ENCODE measurements at places on chromosomes 16 and 17.
A peak's percentile ranks its signal among the peaks of the same experiment; 100 is the strongest.

DNA sequence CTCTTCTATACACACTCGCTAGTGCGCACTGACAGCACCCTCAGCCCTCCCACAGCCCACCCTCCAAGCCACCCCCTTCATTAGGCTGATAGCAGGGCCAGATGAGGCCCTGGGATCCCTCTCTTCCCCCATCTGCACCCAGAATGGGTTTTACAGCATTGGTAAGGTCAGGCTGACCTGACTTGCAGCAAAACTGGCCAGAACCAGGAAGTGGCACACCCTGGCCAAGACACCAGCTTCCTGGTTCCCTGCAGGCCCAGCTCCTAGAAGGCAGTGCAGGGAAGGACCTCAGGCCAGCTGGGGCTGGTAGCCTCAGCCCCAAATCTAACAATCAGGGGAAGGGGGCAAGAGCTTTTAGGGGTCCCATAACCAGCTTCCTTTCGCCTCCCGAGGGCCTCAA is 50.0 kb upstream of the MRPS23 start:
- DNase-seq, result no peak

- no peak for DNase-seq
Observed at GRCh38 chr16:12265108-12265507, 288.6 kb downstream of the SNX29 start.

DNA sequence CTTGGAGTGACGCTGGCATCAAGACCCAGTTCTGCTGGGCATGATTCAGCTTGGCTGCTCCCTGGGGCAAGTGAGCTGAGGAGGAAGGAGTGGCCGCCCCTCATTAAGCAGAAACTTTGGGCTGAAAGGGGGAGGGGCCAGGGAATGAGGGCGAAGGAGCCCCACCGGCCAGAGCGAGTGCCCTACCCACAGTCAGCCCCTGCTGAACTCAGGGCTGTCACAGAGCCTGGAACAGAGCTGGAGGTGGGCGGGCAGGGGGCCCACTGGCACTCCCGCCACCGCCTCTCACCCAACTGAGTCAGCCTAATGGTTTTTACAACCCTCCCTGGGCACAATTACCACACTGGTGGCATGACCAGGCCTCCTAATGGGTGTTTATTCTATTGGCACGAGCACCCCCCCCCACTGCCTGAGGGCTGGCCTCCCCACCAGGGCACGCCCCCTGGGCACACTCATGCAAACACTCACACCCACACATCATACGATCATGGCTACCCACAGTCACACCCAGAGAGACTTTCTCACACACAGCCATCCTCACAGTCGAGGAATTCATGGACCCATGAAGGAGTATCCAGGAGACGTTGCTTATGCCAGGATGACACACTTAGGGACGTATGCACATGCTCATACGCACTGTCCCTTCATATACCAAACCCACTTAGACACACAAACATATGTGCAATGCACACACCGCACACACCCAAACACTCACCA is 19.2 kb downstream of the UNC119 start:
- peak; percentile 45 for DNase-seq

DNA sequence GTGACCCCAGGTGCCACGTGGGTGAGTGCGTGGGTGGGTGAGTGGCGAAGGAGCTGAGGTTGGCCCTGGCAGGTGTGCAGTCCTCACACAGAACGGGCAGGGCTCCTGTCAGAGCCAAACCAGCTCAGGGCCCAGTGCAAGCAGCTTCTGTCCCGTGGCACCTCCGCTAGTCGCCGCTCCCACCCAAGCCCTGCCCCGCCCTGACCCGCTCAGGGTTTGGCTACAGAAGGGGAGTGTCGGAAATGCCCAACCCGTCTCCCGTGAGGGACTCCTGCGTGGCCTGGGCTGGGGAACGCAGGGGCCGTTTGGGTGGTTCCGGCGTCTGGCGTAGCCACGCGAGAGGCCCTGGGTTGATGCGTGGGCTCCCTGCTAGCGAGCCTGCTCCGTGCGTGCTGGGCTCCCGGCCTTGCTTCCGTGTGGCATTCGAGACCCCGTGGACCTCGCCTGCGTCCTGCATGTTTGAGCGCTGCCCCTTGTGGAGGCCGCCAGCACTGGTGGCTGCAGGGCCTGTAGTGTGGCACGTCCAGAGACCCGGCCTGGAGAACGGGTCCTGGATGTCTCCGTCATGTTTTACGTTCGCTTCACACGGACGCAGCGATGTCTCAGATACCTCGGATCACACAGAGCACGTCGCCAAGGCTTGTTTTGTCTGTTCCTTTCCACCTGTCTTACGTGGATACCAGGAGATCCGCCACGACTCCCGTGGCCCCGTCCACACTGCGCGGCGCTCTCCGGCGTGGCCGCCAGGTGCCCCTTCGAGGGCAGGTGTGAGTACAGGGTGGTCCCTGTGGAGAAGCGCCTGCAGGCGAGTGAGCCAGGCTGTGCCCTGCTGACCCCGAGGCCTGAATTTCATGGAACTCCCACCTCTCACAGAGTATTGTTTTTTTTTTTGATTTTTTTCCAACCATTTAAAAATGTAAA is 10.2 kb downstream of the CAPN15 start:
- no peak for DNase-seq

GRCh38 chr17:40331743-40332641 is 23.0 kb downstream of the RARA start:
- DNase-seq, result peak; percentile 80

- peak; percentile 81 for DNase-seq
Observed at GRCh38 chr17:63275318-63275970, 170.7 kb downstream of the CYB561 start.

DNA sequence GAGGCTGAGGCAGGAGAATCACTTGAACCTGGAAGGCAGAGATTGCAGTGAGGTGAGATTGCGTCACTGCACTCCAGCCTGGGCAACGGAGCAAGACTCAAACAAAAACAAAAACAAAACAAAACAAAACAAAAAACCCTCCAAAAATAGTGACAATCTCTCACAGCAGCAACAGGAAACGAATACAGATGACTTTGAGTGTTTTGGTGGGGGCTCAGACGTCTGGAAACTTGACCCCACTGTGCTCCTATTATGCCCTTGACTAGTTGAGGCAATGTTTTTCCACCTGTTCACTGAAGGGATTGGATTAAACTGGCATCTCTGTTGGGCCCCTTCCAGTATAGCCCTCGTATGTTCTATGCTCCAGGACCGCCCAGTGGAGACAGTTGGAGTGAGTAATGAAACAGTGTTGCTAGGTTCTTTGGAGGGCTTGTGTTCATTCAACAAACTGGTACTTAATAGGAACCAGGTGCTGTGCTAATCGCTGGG is 167.0 kb downstream of the UTP18 start:
- no peak for DNase-seq

DNA sequence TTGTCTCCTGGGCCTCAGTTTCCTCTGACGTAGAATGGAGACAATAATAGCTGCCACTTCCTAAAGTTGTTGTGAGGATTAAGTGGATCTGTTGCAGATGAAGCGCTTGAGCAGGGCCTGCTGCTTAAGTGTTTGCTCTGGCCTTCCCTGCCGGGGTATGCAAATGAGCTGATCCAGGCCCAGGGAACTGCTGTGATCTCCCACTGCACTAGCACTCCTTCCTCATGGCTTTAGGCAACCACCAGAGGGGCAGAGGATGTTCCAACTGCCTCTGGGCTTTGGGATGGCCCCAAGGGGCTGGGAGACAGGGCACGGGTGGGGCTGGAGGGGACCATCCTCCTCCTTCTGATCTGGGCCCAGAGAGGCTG is 6.2 kb downstream of the SBK1 start:
- DNase-seq, result no peak

DNA sequence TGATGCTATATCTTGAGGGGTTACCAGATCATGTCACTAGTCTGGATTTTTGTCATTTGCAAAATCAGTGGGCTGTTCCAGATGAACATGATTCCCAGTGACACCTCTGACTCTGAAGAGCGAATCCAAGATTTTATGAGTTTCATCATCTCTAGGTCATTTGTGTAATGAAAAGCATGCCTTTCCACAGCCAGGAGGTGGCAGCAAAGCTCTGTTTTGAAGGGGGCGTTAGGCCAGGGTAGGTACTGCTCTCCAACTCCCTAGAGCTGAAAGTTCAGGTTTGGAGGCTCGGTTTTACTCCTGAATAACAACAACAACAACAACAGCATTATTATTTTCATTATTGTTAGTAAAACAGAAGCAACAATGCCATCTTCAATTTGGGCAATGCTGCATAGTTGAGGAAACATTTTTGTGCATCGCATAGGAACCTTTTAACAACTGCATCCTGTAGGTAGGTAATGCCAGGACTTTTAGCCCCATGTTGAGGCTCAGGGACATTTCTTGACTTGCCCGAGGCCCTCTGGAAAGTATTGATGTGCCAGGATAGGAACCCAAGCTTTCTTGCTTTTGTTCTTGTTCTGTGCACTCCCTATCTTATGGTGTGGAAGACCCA is 77.0 kb downstream of the MYH13 start:
- DNase-seq, result peak; percentile 82

DNA sequence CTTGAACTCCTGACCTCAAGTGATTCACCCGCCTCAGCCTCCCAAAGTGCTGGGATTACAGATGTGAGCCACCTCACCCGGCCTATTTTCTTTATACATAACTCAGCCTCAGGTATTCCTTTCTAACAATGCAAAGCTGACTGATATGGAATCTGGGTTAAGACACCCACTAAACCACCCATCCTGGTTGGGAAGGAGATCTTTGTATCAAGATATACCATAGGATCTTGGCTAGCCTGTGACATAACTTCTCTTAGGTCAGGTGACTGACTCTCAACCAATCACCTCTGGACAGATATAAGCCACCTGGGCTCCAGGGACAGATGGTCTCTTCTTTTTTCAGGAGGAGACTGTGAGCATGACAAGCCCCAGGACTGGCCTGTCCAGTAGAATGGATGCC is 51.2 kb upstream of the NKD1 start:
- no peak for DNase-seq

DNA sequence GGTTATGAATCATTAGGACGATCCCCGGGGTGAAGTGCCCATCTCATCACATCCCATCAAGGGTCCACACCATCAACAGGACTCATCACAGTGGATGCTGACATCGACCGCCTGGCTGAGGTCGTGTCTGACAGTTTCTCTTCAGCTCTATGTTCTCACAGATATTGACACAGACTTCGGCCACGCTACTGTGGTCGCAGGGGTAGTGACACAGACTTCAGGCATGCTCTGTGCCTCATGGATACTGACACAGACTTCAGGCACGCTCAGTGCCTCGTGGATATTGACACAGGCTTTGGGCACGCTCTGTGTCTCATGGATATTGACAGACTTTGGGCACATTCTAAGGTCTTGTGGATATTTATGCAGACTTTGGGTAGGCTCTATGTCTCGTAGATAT is 50.1 kb downstream of the KLHDC4 start:
- no peak for DNase-seq

GRCh38 chr17:81994593-81995462 is 17.4 kb downstream of the ASPSCR1 start:
- no peak for DNase-seq

DNA sequence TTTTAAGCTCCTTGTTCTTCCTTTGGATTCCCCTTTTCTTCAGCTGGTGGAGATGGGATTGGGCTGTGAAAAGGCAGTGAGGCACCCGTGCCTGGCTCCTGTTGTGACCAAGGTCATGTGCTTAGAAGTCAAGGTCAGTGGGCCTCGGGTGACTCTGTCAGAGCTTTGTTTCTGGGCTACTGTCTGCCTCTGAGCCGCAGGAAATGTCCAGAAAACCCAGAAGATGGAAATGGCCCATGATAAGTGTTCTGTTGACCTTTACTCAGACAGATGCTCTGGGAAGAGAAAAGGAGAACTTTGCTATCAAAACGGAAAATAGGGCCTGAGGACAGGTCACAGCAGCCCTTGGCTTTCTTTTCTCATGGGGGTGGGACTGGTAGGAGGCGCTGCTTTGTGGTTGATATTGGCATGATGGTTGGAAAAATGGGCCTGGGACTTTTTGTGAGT is 2.9 kb downstream of the ABCC1 start:
- no peak for DNase-seq

- DNase-seq, result no peak
Observed at GRCh38 chr17:78680436-78680835, 101.6 kb downstream of the CYTH1 start.

DNA sequence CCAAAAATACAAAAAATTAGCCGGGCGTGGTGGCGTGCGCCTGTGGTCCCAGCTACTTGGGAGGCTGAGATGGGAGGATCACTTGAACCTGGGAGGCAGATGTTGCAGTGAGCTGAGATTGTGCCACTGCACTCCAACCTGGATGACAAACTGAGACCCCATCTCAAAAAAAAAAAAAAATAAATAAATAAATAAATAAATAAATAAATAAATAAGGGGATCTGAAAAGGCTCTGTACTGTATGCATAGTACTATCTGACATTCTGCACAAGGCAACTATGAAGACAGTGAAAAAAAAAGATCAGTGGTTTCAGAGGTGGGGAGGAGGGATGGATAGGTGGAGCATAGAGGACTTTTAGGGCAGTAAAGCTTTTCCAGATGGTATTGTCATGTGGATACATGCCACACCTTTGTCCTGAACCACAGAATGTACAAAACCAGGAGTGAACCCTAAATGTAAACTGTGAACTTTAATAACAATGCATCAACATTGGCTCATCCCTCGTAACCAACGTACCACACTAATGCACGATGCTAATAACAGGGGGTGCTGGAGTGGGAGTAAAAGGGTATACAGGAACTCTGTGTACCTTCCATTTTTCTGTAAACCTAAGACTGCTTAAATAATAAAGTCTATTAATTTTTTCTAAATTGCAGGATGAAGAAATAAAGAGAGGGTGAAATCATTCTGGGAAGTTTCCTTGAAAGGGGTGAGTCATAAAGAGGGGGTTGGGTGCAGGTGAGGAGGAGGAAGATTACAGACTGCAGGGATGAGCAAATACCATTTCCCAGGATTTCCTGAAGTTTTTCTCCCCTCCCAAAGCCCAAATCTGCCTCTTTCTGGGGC is 155.8 kb upstream of the SDK2 start:
- DNase-seq, result no peak

GRCh38 chr17:14048169-14048568 is 21.1 kb upstream of the COX10 start:
- peak; percentile 43 for DNase-seq

GRCh38 chr16:23905027-23905426 is 69.2 kb downstream of the PRKCB start:
- peak; percentile 75 for DNase-seq

GRCh38 chr17:45293413-45294211 is 23.2 kb downstream of the MAP3K14 start:
- peak; percentile 89 for DNase-seq

GRCh38 chr16:19085679-19086200 is 18.3 kb downstream of the COQ7 start:
- no peak for DNase-seq

- DNase-seq, result no peak
Observed at GRCh38 chr17:75512926-75513640, 2.3 kb downstream of the CASKIN2 start.

DNA sequence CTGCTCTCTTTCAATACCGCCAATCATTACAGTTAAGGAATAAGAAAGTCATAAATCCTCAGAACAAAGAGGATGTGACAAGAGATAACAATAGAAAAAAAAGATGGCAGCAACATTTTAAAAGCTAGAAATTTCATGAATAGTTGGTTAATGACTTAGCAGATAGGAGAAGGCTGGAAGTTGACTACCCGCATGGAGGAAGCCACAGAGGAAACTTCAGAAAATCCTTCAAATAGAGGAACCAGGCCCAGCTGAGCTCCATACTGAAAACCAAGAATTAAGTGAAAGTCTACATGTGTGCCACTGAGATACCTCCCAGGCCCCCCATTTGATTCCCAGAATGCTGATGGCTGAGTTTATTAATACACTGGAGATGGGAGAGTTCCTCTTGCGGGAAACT is 109.3 kb downstream of the GSG1L start:
- DNase-seq, result no peak
